ENCODE measurements at places on chromosomes 5 and 9. TPM values are rescaled to one million over a fixed set of nuclear protein-coding genes. Genes with fewer than 3 reads are reported as not detected.

GRCh38 chr9:110156416-110156815 is 51.5 kb downstream of the C9orf152 start:
- no peak for DNase-seq

GRCh38 chr9:72315510-72316311 is 49.3 kb downstream of the ZFAND5 start:
- DNase-seq: peak; percentile 86

DNA sequence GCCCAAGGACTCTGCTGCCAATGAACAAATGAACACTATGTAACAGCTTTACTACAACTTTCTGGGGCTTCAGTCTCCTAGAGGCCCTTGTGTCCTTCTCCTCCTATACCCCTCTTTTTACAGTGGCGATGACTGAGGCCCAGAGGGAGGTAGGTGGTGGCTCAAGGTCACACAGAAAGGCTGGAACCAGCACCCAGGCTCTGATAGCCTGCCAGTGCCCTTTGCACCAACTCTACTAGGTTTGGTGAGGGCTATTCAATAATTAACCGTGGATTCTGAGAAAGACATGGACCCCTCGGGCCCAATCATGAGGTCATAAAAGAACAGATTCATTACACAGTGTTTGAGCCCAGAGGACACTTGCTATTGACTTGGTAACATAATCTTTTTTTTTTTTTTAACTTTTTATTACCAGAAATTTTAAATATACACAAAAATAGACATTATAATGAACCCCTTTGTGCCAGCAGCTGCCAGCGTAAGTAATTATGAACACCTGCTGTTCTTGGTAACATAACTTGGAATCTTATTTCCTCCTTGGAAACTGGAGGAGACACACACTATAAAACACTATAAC is 6.1 kb upstream of the ALDH1B1 start:
- DNase-seq: no peak

DNA sequence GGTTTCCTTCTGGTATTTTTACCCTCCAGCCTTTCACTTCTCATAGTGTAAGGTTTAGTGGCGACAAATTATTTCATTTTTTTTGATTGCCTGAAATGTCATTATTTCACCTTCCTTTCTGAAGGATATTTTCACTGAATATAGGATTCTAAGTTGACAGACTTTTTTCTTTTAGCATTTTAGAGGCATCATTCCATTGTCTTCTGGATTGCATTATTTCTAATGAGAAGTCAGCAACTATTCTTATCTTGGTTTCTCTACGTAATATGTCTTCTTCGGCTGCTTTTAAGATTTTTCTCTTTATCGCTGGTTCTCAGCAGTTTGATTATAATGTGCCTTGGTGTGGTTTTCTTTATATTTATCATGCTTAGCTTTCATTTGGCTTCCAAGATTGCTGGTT is 194.2 kb downstream of the GAPVD1 start:
- no peak for DNase-seq

DNA sequence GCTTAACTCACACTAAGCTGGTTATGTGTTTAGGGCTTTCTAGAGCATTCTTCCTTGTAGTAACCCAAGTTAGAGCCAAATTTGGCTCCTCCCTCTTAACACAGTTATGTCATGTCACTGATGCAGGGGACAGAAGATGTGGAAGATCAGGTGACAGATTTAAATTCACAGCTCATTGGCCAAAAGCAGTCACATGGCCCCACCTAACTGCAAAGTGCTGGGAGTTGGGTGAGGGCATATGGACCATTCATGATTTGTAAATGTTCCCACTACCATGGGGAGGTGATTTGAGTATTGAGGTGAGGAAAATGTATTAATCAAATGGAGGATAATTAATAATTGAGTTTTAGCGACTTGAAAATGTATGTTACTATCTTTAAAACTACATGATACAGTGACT is 829.4 kb downstream of the CDH12 start:
- DNase-seq: no peak

DNA sequence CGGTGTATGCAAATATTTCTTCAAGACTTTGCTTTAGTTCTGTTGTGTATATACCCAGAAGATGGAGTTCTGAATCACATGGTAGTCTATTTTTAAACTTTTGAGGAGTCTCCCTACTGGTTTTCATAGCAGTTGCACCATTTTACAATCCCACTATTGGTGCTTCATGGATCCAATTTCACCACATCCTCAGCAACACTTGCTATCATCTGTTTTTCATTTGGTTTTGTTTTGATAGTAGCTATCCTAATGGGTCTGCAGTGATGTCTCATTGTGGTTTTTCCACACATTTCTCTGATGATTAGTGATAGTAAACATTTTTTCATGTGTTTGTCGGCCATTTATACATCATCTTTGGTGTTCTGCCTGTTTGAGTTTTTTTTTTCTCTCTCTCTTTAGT is 1339.3 kb downstream of the EFNA5 start:
- no peak for DNase-seq

- peak; percentile 53 for DNase-seq
Measured at GRCh38 chr9:93096131-93096802, at the start of gene CARD19. Gene CARD19, plus strand, starts transcription at chr9:93096217. Its CDS starts 129 bp downstream, at chr9:93096346.

- DNase-seq: no peak
Measured at GRCh38 chr9:101925498-101925897, 187.1 kb upstream of the GRIN3A start.

- DNase-seq: no peak
Measured at GRCh38 chr5:172715931-172716682, 54.9 kb downstream of the DUSP1 start.

GRCh38 chr5:18098691-18099090 is 464.4 kb downstream of the TAF11L14 start:
- DNase-seq: no peak

DNA sequence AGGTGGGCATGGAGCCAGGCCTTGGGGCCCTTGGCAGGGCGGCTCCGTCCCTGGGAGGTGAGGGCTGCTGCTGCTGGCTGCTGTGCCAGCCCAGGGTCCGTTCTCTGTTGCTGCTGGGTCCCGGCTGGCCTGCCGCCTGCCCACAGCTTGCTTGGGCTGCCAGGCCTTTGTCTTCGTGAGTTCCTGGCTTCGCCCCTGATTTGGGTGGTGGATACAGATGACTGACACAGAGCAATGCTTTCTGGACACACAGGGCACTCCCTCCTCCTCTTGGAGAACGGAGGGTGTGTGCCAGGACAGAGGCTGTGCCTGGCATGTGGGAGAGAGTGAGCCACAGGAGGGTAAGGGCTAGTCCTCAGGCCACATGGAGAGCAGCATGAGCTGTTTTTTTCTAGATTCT is 166.1 kb downstream of the MACROH2A1 start:
- no peak for DNase-seq

GRCh38 chr5:123778641-123779040 is 266.7 kb downstream of the CSNK1G3 start:
- DNase-seq: no peak

- DNase-seq: no peak
Measured at GRCh38 chr5:179166171-179166885, 106.2 kb downstream of the ZNF354C start.

DNA sequence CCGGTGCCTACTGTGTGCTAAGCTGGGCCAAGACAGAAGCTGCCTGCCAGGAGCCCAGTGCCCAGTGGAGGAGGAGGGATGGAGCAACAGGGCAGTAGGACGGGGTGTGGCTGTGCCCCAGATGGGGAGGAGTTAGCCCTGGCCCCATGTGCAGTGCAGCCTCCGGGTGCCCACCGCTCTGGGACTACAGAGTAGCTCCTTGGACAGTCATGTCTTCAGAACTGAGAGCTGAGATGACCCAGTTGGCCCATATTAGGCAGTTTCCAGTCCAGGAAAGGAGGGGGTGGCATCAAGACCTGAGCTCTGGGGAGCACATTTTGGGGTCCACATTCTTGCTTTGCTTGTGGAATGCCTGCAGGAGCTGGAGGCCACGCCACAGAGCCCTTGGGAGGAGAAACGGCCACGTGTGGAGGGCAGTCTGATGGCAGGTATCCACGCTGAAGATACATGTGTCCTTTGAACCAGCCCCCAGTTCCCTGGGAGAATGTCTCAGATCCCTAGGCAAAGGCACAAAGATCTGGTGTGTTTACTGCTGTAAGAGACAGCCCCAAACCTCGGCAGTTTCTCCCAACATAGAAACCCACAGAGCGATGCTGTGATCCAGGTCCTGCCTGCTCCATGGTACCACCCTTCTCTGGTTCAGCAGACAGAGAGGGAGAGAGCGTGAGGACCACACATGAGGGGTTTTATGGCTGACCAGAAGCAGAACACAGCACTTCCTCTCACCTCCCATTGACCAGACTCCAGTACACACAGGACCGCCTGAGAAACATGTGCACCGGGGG is 46.8 kb upstream of the FCN1 start:
- no peak for DNase-seq

DNA sequence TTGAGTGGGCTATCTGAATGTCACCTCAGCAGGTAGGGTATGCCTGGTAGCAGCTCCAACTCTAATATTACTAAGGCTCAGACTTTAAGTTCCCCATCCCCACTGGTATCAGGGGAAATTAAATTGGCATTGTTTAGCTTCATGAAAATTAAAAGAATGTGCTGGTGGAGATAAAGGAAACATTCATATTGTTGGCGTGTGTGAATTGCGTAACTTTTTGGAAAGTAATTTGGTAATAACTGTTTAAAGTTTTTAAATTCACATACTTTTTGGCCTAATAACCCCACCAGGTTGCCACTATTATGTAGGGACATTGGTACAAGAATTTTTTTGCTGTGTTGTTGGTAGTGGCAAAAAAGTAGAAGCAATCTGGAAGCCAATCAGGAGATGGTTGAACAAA is 29.4 kb downstream of the TNPO1 start:
- no peak for DNase-seq

- DNase-seq: no peak
Measured at GRCh38 chr9:89986190-89986589, 381.4 kb downstream of the GADD45G start.

- no peak for DNase-seq
Measured at GRCh38 chr5:82798676-82799075, 278.5 kb downstream of the TMEM167A start.

GRCh38 chr9:32251539-32251938 is 132.9 kb upstream of the ACO1 start:
- peak; percentile 57 for DNase-seq

DNA sequence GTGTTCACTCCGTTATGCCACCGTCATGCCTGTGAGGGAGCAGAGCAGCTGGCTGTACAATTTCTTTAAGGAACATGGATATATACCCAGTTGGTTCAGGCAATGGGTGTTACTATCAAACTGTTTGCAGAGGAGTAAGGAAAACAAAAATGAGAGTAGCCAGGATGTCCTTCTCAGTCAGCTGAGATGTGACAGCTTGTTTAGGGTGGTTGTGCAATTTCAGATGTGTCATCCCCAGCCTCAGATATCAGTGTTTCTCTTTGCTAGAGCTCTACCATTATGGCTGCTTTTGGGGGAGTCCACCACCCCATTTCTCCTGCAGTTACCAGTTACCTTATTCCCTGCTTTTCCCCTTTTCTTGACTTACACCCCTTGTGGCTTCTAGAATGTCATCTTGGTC is 135.2 kb upstream of the SLC24A2 start:
- DNase-seq: no peak

DNA sequence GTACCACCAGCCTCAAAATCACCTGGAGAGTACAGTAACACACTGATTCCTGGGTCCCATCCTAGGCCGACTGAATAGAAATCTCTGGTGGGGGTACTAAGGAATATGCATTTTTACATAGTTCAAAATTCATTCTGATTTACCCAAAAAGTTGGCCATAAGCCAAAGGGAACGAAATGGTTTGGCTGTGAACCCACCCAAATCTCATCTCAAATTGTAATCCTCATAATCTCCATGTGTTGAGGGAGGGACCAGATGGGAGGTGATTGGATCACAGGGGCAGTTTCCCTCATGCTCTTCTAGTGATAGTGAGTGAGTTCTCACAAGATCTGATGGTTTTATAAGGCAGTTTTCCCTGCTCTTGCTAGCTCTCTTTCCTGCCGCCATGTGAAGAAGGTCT is 31.1 kb downstream of the MEGF9 start:
- DNase-seq: no peak

- no peak for DNase-seq
Measured at GRCh38 chr9:109986521-109986991, 206.6 kb downstream of the PALM2AKAP2 start.

DNA sequence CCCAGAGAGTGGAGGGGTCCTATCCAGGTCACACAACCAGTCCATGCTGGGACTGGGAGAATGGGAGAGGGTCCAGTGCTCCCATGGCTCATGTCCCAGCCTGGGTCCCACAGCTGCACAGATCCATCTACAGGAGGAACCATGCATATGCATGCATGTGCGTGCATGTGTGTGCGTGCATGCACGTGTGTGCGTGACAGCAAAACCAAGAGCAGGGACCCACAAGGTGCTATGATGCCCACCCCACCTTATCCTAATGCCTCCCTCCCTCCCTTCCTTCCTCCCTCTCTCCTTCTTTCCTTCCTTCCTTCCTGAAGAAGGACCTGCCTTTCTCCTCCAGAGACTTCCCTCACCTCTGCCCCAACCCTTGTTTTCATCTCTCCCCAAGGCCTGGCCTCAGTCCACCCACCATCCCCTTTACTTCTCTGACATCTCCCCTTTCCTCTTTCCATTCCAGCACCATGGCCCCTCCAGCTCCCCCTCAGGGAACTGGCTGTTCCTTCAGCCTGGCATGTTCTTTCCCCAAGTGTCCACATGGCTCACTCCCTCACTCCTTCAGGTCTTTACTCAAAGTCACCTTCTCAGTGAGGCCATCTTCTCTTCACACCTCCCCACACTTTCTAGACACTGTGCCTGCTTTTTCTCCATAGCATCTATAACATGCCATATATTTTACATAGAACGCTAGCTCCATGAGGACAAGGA is 21.8 kb downstream of the AQP7 start:
- DNase-seq: no peak

GRCh38 chr5:144774197-144774596 is 603.5 kb downstream of the KCTD16 start:
- no peak for DNase-seq

DNA sequence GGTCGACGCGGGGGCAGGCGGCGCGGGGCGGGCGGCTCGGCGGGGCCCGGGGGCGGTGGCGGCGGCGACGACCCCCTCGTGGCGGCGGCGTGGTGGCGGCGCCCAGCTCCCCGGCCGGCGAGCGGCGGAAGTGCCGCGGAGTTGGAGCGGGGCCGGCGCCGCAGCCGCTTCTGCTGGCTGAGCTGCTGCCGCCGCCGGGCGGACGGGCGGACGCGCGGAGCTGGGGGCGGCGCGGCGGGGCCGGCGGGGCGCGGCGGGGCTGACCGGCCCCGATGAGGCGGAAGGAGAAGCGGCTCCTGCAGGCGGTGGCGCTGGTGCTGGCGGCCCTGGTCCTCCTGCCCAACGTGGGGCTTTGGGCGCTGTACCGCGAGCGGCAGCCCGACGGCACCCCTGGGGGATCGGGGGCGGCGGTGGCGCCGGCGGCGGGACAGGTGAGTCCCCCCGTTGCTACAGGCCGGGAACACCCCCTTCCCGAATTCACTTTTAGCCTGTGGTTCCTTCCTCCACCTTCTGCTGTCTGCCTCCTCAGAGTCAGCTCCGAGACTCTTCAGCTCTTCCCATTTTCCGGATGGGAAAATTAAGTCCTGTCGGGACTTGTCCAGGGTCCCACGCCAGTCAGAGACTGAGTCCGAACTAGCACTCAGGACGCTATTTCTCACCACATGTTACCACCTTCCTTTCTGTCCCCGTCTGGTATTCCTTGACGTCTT is at the start of gene GALNT10:
Gene GALNT10, plus strand, starts transcription at position 139 of the 710 bp plus-strand sequence. Its CDS starts 134 bp downstream, at position 273.
- DNase-seq: peak; percentile 57

- no peak for DNase-seq
Measured at GRCh38 chr9:91897201-91897600, 52.8 kb downstream of the ROR2 start.

- DNase-seq: no peak
Measured at GRCh38 chr9:79395755-79396154, 176.0 kb upstream of the TLE4 start.

GDA gene
- 70.0 TPM for total RNA-seq

TNFSF15 gene
- total RNA-seq: 2.2 TPM

ORM2 gene
- total RNA-seq: 2.8 TPM

FCN2 gene
- total RNA-seq: 2.6 TPM

INSL6 gene
- not detected for total RNA-seq

BASP1 gene
- 40.3 TPM for total RNA-seq

SLC35D2 gene
- 70.0 TPM for total RNA-seq

All from mucosa of gallbladder (tissue), 1 donor.